Lung (tissue), 17 donors: ENCODE measurements at places on chromosomes 1 and 21. TPM values are rescaled to one million over a fixed set of nuclear protein-coding genes. Genes with fewer than 3 reads are reported as not detected.

DNASE2B gene
- not detected for total RNA-seq

SPRR2D gene
- total RNA-seq, result not detected

SERPINC1 gene
- total RNA-seq, result not detected

GPR25 gene
- 1.0 TPM for total RNA-seq

ALDH4A1 gene
- total RNA-seq, result 12.5 TPM

SMG7 gene
- total RNA-seq, result 64.2 TPM

TMEM125 gene
- total RNA-seq, result 228 TPM

SMIM1 gene
- 11.0 TPM for total RNA-seq

TRIM17 gene
- total RNA-seq, result 2.2 TPM

BACE2 gene
- total RNA-seq, result 36.0 TPM

PAQR6 gene
- 1.3 TPM for total RNA-seq

FOXD2 gene
- total RNA-seq, result 1.1 TPM

GJA9 gene
- not detected for total RNA-seq

ZNF697 gene
- total RNA-seq, result 6.1 TPM

FBXO2 gene
- 10.7 TPM for total RNA-seq

GNG12 gene
- total RNA-seq, result 46.2 TPM

DMBX1 gene
- not detected for total RNA-seq

KCNJ9 gene
- not detected for total RNA-seq

RHEX gene
- total RNA-seq, result 0.57 TPM

CHIA gene
- 2.2 TPM for total RNA-seq

IGSF5 gene
- 0.11 TPM for total RNA-seq

FLG2 gene
- total RNA-seq, result not detected

PROK1 gene
- not detected for total RNA-seq

EGLN1 gene
- 19.3 TPM for total RNA-seq

ZBTB17 gene
- total RNA-seq, result 44.3 TPM

KCNJ15 gene
- 79.1 TPM for total RNA-seq

KIF21B gene
- 4.2 TPM for total RNA-seq

FPGT gene
- 26.5 TPM for total RNA-seq

STUM gene
- total RNA-seq, result 0.58 TPM

LAPTM5 gene
- total RNA-seq, result 310 TPM

SPATA46 gene
- total RNA-seq, result not detected

ARHGEF11 gene
- total RNA-seq, result 44.1 TPM

REN gene
- total RNA-seq, result 0.28 TPM

IL20 gene
- total RNA-seq, result not detected

AGT gene
- total RNA-seq, result 1.7 TPM

AKR7A3 gene
- total RNA-seq, result 1.3 TPM

LCE1B gene
- not detected for total RNA-seq

KRTAP19-1 gene
- not detected for total RNA-seq

COL24A1 gene
- 16.7 TPM for total RNA-seq

S100A13 gene
- total RNA-seq, result 92.1 TPM

PRAMEF4 gene
- total RNA-seq, result not detected

KLHL20 gene
- 38.4 TPM for total RNA-seq

SRGAP2C gene
- total RNA-seq, result 18.7 TPM
